ENCODE measurements at places on chromosomes 1 and 21. TPM values are rescaled to one million over a fixed set of nuclear protein-coding genes. Genes with fewer than 3 reads are reported as not detected.

PTGER3 gene
- under 0.01 TPM for total RNA-seq

CD1B gene
- not detected for total RNA-seq

LEMD1 gene
- not detected for total RNA-seq

ACKR1 gene
- not detected for total RNA-seq

FBXO44 gene
- 7.1 TPM for total RNA-seq

LRRC53 gene
- total RNA-seq: not detected

OR2T1 gene
- not detected for total RNA-seq

OR6K2 gene
- total RNA-seq: not detected

PLA2G2A gene
- total RNA-seq: not detected

AHCTF1 gene
- total RNA-seq: 48.6 TPM

KCNC4 gene
- 17.3 TPM for total RNA-seq

EGLN1 gene
- 76.3 TPM for total RNA-seq

USH2A gene
- not detected for total RNA-seq

DMBX1 gene
- not detected for total RNA-seq

PRAMEF26 gene
- total RNA-seq: not detected

C4BPA gene
- total RNA-seq: not detected

KCNT2 gene
- 4.8 TPM for total RNA-seq

OR2T33 gene
- not detected for total RNA-seq

DRAM2 gene
- 39.6 TPM for total RNA-seq

SYT6 gene
- total RNA-seq: not detected

CNR2 gene
- total RNA-seq: not detected

RCSD1 gene
- not detected for total RNA-seq

GOLT1A gene
- total RNA-seq: not detected

CHD1L gene
- 49.0 TPM for total RNA-seq

CHI3L2 gene
- total RNA-seq: 0.89 TPM

CHML gene
- 9.2 TPM for total RNA-seq

AUNIP gene
- total RNA-seq: 1.8 TPM

C8A gene
- under 0.01 TPM for total RNA-seq

TDRD5 gene
- not detected for total RNA-seq

CADM3 gene
- total RNA-seq: 0.30 TPM
